ENCODE measurements at places on chromosomes 5 and 9.

DNA sequence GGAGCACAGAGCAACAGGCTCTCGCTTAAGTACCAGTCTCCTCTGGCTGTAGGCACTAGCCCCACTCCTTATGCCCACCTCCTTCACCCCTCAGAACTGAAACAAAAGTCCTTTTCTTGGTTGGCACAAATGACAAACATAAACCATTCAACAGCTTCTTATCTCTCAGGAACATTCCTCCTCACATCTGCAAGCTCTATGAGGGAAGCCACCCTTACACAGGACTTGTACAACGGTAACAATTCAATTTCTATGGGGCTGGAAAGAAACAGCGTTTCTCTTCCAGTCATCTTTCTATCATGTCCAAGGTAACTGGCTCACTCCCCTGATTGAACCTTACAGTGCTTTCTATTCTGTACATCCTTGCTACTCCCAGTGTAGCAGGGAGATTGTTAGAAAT, 74.1 kb downstream of the CSF2 start:
- no peaks in the 10 kb centered on the region for H3K27me3 ChIP-seq
- DNase-seq, result no peak
- H3K4me3 ChIP-seq, result no peak overlapping the region

DNA sequence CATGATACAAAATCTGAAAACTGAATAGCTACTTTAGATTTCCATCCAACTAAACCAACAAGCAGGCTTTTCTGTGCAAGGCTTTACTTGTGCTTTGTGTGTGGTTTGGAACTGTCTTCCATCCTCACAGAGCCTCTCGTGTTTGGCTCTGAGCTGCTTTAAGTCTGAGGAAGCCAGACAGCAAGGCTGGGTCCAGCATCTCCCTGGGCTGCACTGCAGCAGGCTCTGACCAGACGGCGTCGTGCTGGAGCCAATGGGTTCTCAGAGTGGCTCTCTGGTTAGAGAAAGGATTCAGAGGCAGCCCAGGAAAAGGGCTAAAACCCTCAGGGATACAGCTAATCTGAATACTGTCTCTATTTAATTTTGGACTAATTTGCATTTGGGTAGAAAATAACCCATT, 207.9 kb upstream of the EFNA5 start:
- no peaks in the 10 kb centered on the region for H3K36me3 ChIP-seq
- no peak for DNase-seq
- H3K4me1 ChIP-seq, result no peaks in the 10 kb centered on the region
- H3K27me3 ChIP-seq, result no peaks in the 10 kb centered on the region

- H3K4me3 ChIP-seq, result no peak overlapping the region
- no peak overlapping the region for H3K27ac ChIP-seq
Observed at GRCh38 chr5:54553659-54554207, 36.2 kb downstream of the SNX18 start.

DNA sequence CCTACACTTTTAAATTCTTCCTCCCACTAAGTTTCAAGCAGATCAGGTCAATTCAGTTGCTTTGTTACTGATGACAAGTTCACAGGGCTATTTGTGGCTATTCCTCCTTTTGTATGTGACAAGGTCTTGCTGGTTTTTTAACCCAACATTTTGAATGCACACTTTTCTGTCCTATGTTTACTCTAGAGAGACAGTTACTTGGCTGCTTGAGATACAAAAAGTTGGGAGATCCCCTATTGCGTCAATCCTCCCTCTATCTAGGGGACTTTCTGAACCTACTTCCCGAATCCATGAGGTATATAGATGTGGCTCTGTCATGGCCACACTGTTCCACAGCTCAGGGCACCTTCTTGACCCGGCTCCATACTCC, 386.7 kb downstream of the NTRK2 start:
- no peaks in the 10 kb centered on the region for H3K27me3 ChIP-seq
- no peak overlapping the region for H3K27ac ChIP-seq
- no peak overlapping the region for H3K4me3 ChIP-seq
- no peaks in the 10 kb centered on the region for H3K4me1 ChIP-seq

GRCh38 chr5:133779828-133780475, 167.6 kb upstream of the FSTL4 start:
- H3K4me3 ChIP-seq, result no peak overlapping the region
- no peak for DNase-seq
- no peaks in the 10 kb centered on the region for H3K27me3 ChIP-seq
- no peak overlapping the region for H3K27ac ChIP-seq
- no peaks in the 10 kb centered on the region for H3K4me1 ChIP-seq

DNA sequence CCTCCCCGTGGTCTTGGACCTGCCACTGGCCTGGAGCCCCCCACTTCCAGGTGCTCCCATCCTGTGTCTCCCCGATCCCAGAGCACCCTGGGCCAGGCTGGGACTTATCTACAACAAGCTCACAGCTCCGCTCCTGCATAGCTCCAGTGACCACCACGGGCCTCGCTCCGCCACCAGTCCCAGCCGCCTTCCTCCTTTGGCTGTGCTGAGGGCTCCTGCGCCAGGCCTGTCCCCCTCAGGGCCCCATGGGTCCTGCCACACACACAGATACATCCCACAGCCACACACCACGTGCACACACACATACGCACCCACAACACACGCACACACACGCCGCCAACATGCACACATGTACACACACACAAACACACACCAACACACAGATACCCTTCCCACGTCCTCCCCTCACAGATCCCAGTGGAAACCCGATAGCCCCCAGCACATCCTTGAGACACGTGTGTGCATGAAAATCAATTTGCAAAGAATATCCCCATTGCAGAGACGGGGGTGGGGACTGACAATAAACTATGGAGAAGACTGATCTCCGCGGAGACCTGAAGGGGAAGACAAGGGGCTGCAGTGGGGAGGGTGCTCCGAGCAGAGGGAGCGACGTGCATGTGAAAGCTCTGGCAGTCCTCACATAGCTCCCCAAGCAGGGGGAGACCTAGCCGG, 18.5 kb upstream of the LAMC3 start:
- H3K4me1 ChIP-seq, result no peaks in the 10 kb centered on the region
- DNase-seq, result no peak
- H3K27me3 ChIP-seq, result no peaks in the 10 kb centered on the region
- no peaks in the 10 kb centered on the region for H3K36me3 ChIP-seq
- H3K27ac ChIP-seq, result no peak overlapping the region

DNA sequence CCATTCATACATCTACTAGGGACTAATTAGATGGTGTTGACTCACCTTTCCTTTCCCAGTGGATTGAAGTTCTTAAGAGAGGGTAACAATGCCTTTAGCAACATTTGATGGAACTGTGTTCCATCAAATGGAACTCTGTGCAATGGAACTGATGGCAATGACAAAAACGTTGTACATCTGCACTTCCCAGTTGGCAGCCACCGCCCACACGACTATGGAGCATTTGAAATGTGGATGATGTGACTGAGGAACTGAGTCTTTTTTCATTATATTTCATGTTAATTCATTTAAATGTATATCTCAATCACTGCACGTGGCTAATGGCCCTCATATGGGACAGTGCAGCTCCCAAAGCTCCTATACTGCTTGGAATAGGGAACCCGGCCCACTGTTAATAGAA, 39.0 kb upstream of the ICE1 start:
- H3K4me3 ChIP-seq, result no peak overlapping the region
- H3K4me1 ChIP-seq, result no peaks in the 10 kb centered on the region
- no peak for DNase-seq
- H3K27ac ChIP-seq, result no peak overlapping the region
- H3K36me3 ChIP-seq, result no peaks in the 10 kb centered on the region
